ENCODE measurements at places on chromosomes 12 and 14. TPM values are rescaled to one million over a fixed set of nuclear protein-coding genes. Genes with fewer than 3 reads are reported as not detected.

Gene DCN
- total RNA-seq, result 966 TPM

Gene TSPAN19
- 5.4 TPM for total RNA-seq

Gene HAL
- 1.1 TPM for total RNA-seq

Gene TPPP2
- not detected for total RNA-seq

Gene KRT5
- total RNA-seq, result 0.79 TPM

Gene NT5DC3
- 7.5 TPM for total RNA-seq

Gene RAD9B
- total RNA-seq, result 1.3 TPM

Gene GPX2
- 2.8 TPM for total RNA-seq

Gene ANKRD9
- total RNA-seq, result 32.3 TPM
